ENCODE measurements at places on chromosomes 5 and 9.
A peak's percentile ranks its signal among the peaks of the same experiment; 100 is the strongest.

DNA sequence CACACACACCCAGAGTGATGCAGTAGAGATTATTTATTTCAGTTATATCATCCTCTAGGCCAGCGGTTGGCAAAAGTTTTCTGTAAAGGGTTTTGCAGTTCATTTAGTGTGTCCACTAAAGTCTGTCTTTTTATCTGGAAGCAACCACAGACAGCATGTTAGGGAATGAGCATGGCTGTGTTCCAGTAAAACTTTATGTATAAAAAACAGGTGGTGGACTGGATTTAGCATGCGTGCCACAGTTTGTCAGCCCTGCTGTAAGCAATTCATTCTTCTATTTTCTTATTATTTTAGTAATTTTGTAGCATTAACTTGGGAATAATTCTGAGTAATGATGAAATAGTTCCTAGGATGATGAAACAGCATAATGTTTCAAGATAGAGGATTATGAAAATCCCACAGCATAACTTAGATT lies 51.7 kb downstream of the CCNH start:
- DNase-seq: peak; percentile 91

- no peak for DNase-seq
These were observed 12.2 kb upstream of the CLPTM1L start for GRCh38 chr5:1356873-1357787.

- peak; percentile 25 for DNase-seq
These were observed 1468.0 kb downstream of the FOXD4L5 start for GRCh38 chr9:63816751-63817621.

DNA sequence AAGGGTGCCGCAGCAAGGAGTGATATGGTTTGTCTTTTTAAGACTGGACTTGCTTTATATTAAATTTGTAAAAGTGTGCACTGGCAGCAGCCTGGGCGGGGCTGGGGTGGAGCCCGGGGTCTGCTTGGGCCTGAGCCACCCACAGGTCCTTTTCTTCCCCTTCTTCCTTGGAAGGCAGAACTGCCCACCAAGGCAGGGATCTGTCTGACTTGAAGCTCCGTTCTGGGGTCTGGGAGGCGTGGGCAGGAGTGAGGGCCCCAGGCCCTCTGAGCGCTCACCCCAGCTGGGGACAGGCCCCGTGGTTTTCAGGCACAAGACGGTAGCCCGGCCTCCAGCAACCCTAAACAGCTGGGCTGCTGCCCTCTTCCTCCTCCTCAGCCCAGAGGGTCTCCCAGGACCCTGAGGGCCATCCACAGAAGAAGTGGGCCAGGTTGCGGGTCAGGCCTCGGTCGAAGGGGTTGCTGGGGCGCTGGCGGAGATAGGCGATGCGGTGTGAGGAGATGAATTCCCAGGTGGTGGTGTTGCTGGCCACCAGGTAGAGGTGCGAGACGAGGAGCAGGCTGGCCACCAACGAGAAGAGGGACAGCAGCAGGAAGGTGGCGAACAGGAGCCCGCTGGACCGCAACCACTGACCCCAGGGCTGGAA lies 3.0 kb downstream of the ZDHHC12 start:
- no peak for DNase-seq

- no peak for DNase-seq
These were observed 282.4 kb upstream of the KLF9 start for GRCh38 chr9:70696694-70697335.
